ENCODE measurements at places on chromosomes 3 and 15. TPM values are rescaled to one million over a fixed set of nuclear protein-coding genes. Genes with fewer than 3 reads are reported as not detected.

The NR1I2 gene
- total RNA-seq, result 0.61 TPM

The CCR9 gene
- total RNA-seq, result 4.2 TPM

The MYRIP gene
- total RNA-seq, result not detected

The LYSMD4 gene
- 16.6 TPM for total RNA-seq

DNA sequence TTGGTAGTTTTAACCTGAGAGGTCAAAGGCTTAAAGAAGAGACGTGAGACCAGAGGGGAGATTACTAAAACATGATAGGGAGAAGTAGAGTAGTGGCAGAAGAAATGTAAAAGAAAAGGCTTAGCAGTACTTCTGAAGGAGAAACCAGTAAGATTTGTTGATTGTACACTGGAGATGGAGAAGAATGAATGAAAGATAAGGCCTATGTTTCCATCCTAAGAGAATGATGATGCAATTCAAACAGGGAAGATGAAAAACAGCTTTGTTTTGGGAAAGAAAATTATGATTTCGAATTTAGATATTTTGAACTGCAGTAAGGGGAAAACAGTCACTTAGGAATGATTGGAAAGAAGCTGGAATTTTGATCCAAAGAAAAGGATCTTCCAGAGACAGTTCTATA, 97.4 kb upstream of the PLXND1 start:
- no peak for DNase-seq

DNA sequence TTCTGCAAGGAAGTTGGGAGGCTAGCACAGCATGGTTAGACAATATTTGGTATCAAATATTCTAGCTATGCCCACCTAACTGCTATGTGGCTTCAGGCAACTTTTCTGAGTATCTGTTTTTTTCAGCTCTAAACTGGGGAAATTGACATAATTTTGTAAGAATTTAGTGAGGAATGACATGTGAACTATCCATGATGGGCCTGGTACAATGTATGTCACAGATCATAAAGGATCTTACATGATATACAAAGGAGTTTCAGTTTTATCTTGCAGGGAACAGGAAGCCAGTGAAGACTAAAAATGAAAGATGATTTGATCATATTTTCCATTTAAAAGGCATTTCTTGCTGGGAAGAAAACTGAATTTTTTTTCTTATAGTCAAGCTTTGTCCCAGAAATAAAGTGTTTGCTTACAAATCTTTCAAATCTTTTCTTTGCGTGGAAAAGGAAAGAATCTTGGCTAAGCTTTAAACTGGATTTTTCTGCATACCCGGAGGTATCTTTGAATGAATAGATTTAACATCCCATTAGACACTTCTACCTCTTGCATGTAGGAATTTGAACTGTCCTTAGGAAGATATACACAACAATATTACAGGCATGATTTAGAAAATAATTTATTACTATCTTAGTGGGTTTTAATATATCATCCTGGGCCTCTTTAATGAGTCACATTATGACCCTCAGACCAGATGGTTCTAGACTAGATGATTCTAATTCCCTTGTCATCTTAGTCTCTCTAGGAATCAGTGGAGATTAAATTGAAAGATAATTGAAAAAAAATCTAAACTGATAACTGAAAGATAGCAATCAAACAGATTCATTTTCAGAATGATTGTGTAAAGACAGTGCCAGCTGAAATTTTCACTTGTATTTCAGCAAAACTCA, 436.0 kb upstream of the THBS1 start:
- DNase-seq, result no peak

DNA sequence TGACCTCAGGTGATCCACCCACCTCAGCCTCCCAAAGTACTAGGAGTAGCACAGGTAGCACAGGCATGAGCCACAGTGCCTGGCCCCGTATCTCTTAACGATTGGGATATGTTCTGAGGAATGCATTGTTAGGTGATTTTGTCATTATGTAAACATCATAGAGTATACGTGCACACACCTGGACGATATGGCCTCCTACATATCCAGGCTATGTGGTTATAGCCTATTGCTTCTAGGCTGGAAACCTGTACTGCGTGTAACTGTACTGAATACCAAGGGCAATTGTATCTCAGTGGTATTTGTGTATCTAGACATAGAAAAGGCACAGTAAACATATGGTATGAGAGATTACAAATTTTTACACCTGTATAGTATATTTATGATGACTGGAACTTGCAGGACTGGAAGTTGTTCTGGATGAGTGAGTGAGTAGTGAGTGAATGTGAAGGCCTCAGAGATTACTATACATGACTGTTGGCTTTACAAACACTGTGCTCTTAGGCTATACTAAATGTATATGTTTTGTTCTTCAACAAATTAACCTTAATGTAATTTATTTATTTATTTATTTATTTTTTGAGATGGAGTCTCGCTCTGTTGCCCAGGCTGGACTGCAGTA, 120.7 kb downstream of the MBNL1 start:
- DNase-seq, result no peak

- no peak for DNase-seq
These were observed 19.8 kb downstream of the PCSK6 start for GRCh38 chr15:101469520-101470288.

- no peak for DNase-seq
These were observed 44.0 kb downstream of the FMN1 start for GRCh38 chr15:33150431-33150941.

GRCh38 chr3:94429517-94429916, 366.7 kb downstream of the NSUN3 start:
- no peak for DNase-seq

GRCh38 chr3:111858642-111859041, 423 bp upstream of the PHLDB2 start:
- no peak for DNase-seq

DNA sequence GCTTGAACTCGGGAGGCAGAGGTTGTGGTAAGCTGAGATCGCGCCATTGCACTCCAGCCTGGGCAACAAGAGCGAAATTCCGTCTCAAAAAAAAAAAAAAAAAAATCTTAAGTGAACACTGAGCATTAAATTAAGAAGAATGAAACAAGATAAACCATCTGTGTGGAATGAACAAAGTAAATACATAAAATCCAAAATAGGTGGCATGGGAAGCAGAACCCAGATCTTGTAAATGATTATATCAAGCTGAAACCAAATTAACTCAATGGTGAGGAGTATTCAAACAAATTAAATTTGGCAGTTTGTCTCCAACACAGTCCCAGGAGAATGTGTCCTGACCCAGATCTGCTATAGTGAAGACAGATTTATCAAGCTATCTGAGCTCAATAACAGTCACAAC, 32.1 kb downstream of the STAG1 start:
- no peak for DNase-seq
